ENCODE measurements at places on chromosomes 16 and 17. TPM values are rescaled to one million over a fixed set of nuclear protein-coding genes. Genes with fewer than 3 reads are reported as not detected.

TUBB3 gene
- 219 TPM for total RNA-seq

CLEC18C gene
- not detected for total RNA-seq

NACA2 gene
- total RNA-seq, result not detected

CRYM gene
- 2.6 TPM for total RNA-seq

POLR3K gene
- total RNA-seq, result 7.0 TPM

TTYH2 gene
- 72.9 TPM for total RNA-seq
